Caki2 (cell line): ENCODE measurements at places on chromosomes 6 and 20. TPM values are rescaled to one million over a fixed set of nuclear protein-coding genes. Genes with fewer than 3 reads are reported as not detected.

RPN2 gene
- 345 and 382 TPM in 2 replicates for total RNA-seq

OPN5 gene
- total RNA-seq, result not detected in 2 replicates

GGTLC1 gene
- not detected in 2 replicates for total RNA-seq

TRIM31 gene
- total RNA-seq, result 0.71 and 3.0 TPM in 2 replicates

IL20RA gene
- total RNA-seq, result not detected in 2 replicates

LINC00237 gene
- not detected in 2 replicates for total RNA-seq

SAMD5 gene
- total RNA-seq, result 6.9 and 8.6 TPM in 2 replicates

CALHM6 gene
- not detected in 2 replicates for total RNA-seq

SYCP2L gene
- total RNA-seq, result 0.37 TPM in 1 of 2 replicates, not detected in the other

CLVS2 gene
- not detected in 2 replicates for total RNA-seq

C6orf141 gene
- not detected in 2 replicates for total RNA-seq

TP53TG5 gene
- total RNA-seq, result not detected in 2 replicates

PGK2 gene
- total RNA-seq, result not detected in 2 replicates

APCDD1L gene
- not detected in 2 replicates for total RNA-seq

ARMC12 gene
- total RNA-seq, result 1.9 and 4.6 TPM in 2 replicates

NSFL1C gene
- total RNA-seq, result 118 and 119 TPM in 2 replicates

TCP11 gene
- total RNA-seq, result 2.0 TPM in 1 of 2 replicates, not detected in the other

NKAIN4 gene
- total RNA-seq, result 2.9 and 5.0 TPM in 2 replicates

TMC2 gene
- not detected in 2 replicates for total RNA-seq

PI3 gene
- total RNA-seq, result not detected in 2 replicates

ID1 gene
- total RNA-seq, result 1,473 and 1,479 TPM in 2 replicates

HSPA12B gene
- not detected in 2 replicates for total RNA-seq

PPP1R3G gene
- total RNA-seq, result 0.14 and 0.26 TPM in 2 replicates

CLPSL2 gene
- not detected in 2 replicates for total RNA-seq

IL17A gene
- not detected in 2 replicates for total RNA-seq

CABLES2 gene
- total RNA-seq, result 3.3 and 5.9 TPM in 2 replicates

OPRM1 gene
- not detected in 2 replicates for total RNA-seq

CALHM5 gene
- 3.0 and 3.2 TPM in 2 replicates for total RNA-seq

TNFRSF6B gene
- 1.5 TPM in 1 of 2 replicates, not detected in the other for total RNA-seq

PSORS1C2 gene
- total RNA-seq, result not detected in 2 replicates

BPIFB1 gene
- total RNA-seq, result not detected in 2 replicates

C20orf144 gene
- total RNA-seq, result 0.44 TPM in 1 of 2 replicates, not detected in the other

BPIFB4 gene
- total RNA-seq, result not detected in 2 replicates

BTN1A1 gene
- total RNA-seq, result 0.47 TPM in 1 of 2 replicates, not detected in the other

CDH22 gene
- 0.07 and 0.43 TPM in 2 replicates for total RNA-seq

KCNQ5 gene
- total RNA-seq, result 0.27 and 0.52 TPM in 2 replicates

POU5F1 gene
- 0.09 and 26.0 TPM in 2 replicates for total RNA-seq

MICB gene
- total RNA-seq, result 11.5 and 18.2 TPM in 2 replicates

HM13 gene
- total RNA-seq, result 283 and 338 TPM in 2 replicates

MUC22 gene
- not detected in 2 replicates for total RNA-seq

PABPC1L gene
- total RNA-seq, result 6.1 and 10.3 TPM in 2 replicates

RSPH4A gene
- total RNA-seq, result not detected in 2 replicates

HLA-DQA1 gene
- total RNA-seq, result not detected in 2 replicates

FHL5 gene
- not detected in 2 replicates for total RNA-seq

LTV1 gene
- 12.0 and 21.5 TPM in 2 replicates for total RNA-seq

SCRT2 gene
- total RNA-seq, result not detected in 2 replicates

CFAP61 gene
- 0.07 and 0.14 TPM in 2 replicates for total RNA-seq
